Heart left ventricle (tissue), 16 donors: ENCODE measurements at places on chromosomes 6 and 20. TPM values are rescaled to one million over a fixed set of nuclear protein-coding genes. Genes with fewer than 3 reads are reported as not detected.

DNA sequence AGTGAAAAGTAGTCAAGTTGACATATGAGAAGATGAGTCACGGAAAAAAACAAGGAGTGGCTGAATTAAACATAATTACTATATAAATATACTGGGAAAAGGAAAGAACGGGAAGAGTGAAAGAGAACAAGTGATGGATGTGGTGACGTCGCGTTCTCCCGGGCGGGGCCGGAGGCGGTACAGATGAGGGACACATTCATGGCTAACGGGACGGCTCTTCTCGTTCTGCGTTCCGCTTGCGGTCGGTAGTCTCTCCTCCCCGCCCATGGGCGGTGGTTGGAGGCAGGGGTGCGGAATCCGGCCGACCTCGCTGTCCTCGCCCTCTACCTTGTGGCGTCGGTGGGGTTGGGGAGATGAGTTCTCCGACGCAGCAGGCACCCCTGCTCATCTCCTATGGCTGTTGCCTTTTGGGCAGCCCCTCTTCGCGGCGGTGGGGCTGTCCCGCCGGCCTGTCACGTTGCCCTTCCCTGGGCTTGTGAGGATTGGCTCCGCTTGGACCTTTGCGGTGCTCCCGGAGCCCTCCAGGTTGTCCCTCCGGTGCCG lies 22.5 kb downstream of the HLA-G start:
- no peak for DNase-seq

GRCh38 chr6:12483712-12484111 lies 193.6 kb downstream of the EDN1 start:
- no peak for DNase-seq

DNA sequence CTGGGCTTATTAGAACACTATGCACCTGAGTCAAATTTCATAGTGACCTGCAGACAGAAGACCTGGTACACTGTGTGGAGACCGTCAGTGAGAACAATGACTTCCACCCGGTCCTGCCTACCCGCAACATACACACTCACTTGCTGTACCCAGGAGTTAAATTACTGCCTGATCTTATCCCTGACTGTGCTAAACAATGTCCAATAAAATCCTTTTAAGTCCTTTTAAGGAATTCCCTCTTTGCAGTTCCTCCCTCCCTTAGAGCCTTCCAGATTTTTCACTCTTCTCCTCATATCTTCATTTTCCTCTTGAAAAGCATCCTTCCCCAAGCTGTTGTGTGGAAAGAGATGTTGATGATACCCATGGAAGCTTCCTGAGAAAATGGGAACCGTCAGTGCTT lies 3.4 kb upstream of the KCNG1 start:
- no peak for DNase-seq

- no peak for DNase-seq
These were observed 482.8 kb upstream of the SULF2 start for GRCh38 chr20:48267860-48268633.

GRCh38 chr6:119442776-119443184 lies 93.2 kb upstream of the MAN1A1 start:
- DNase-seq = peak; percentile 23

- no peak for DNase-seq
These were observed 433.7 kb upstream of the CHD6 start for GRCh38 chr20:42051921-42052320.

- no peak for DNase-seq
These were observed 15.3 kb downstream of the PNLDC1 start for GRCh38 chr6:159815410-159815809.

- DNase-seq = no peak
These were observed 76.5 kb upstream of the TMEM170B start for GRCh38 chr6:11460837-11461661.

GRCh38 chr6:158565482-158566040 lies 5.7 kb downstream of the TMEM181 start:
- DNase-seq = no peak

GRCh38 chr6:98984121-98984520 lies 36.4 kb upstream of the FBXL4 start:
- no peak for DNase-seq

- no peak for DNase-seq
These were observed 63.6 kb downstream of the F13A1 start for GRCh38 chr6:6256886-6257285.

GRCh38 chr6:141726248-141726647 lies 406.5 kb upstream of the GJE1 start:
- DNase-seq = no peak

DNA sequence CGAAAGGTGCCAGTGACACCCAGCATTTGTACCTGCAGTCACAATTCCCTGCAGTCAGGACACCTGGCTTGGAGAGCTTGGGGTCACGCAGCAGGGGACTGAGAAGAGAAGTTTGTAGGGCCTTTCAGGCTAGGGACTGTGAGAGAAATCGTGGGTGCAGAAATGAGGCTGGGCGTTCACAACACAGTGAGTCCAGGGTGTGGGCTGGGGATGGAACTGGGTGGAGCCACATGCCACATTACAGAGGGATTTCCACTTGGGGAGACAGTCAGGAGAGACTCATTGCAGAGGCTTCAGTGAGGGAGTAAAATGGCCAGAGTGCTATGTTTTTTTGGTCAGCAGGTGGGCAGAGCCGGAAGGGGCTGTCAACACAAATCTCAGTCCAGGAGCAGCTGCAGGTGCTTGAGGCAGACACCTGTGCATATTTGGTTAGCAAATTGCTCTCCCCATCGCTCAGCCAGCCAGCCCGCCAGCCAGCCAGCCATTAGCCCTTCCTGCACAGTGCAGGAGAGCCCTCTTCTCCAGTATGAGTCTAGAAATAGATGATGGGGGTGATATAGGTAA lies 7.4 kb downstream of the ITPR3 start:
- DNase-seq = no peak

DNA sequence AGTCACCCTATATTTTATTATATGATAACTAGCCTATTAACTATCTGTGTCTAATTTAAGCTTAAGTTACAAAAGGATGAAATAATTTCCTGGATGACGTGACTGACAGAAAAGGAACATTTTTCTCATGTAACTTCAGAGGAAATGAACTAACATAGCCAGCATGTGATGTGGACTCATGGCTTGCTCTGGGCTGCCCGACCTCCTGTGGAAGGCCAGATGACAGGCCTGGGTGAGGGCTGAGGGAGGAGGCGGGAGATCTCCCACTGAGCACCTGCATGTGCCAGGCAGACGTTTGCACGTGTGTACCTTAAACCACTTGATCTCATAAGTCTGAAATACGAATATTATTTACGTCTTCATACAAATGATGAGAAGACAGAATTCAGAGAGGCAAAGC lies 321.1 kb downstream of the SYNE1 start:
- DNase-seq = peak; percentile 61

DNA sequence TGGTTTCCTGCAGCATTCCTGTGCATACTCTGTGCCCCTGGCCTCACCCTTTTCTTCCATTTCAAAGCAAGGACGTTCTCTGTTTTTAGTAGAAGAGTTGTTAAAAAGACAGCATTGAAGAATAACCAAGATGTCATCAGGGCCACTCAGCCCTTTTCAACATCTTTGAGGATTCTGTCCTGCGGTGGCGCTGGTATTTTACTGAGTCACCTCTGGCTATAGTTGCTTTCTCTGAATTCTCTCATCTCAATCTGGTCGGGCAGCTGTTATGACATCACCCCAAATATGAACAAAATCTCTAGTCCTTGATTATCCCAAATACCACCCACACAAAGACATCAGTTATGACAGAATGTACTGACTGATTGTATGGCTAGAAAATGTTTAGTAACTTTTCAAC lies 204.2 kb downstream of the GRIK2 start:
- no peak for DNase-seq

GRCh38 chr6:83199173-83199862 lies 6.2 kb downstream of the RWDD2A start:
- no peak for DNase-seq

DNA sequence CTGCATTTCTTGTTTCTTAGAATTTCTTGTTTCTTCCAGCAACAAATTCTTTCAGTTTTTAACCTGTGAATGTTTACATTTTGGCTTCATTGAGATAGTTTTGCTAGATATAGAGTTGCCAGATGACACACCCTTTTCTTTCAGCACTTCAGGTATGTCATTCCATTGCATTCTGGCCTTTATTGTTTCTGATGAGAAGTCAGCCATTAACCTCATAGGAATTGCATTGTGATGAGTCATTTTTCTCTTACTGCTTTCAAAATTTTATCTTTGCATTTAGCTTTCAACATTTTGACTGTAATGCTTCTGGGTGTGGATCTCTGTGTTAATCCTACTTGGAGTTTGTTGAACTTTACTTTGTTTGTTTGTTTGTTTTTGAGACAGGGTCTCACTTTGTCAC lies 440.3 kb upstream of the HS3ST5 start:
- no peak for DNase-seq

DNA sequence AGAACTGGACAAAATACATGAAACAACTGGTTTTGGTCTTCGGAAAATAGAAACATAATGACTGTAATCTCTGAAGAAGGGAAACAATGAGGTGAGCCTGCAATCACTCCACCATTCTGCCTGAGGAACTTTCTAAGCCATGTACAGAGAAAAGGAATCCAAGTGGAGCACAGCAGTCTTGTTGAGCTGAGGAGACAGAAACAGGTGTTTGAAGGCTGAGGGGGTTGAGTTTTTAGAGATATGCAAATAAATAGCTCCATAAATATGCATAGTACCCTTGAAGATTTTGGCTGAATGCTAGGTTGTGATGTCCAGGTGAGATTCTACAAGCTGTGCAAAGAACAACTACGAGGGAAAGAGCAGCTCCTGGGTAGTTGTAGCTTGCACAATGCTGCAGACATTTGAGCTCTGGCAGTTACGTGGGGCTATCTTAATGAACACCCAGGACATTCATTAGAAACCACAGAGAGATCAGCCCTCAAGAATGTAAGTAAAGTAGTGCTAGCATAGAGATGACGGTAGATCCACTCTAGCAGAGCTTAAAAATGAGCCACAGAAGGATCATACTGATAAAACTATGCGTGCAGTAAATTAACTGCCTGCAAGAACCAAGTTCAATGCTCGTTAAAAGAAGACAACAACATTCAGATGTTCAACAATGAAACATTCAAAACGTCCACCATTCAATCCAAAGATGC lies 24.3 kb downstream of the TUBB2B start:
- no peak for DNase-seq

- DNase-seq = peak; percentile 68
These were observed 206.4 kb upstream of the HDDC2 start for GRCh38 chr6:125507987-125508655.

DNA sequence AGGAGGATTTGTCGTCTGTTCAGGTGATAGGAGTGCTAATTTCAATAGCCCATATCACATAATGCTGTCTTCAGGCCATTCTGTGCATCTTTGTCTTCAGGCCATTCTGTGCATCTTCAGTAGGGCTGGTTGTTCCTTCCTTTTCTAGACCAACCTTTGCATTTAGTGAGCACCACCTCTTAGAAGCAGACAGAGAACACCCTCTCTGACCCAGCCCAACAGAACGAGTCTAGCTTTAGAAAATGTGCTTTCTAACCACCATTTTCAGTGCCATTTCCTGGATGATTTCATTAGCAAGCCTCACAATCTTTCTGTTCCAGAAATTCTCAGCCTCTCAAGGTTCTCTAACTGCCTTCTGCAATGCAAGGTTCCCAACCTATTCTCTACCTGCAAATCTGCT lies 215.3 kb upstream of the KCNQ5 start:
- DNase-seq = no peak

GRCh38 chr20:62155428-62156253 lies 12.1 kb downstream of the SS18L1 start:
- DNase-seq = no peak

DNA sequence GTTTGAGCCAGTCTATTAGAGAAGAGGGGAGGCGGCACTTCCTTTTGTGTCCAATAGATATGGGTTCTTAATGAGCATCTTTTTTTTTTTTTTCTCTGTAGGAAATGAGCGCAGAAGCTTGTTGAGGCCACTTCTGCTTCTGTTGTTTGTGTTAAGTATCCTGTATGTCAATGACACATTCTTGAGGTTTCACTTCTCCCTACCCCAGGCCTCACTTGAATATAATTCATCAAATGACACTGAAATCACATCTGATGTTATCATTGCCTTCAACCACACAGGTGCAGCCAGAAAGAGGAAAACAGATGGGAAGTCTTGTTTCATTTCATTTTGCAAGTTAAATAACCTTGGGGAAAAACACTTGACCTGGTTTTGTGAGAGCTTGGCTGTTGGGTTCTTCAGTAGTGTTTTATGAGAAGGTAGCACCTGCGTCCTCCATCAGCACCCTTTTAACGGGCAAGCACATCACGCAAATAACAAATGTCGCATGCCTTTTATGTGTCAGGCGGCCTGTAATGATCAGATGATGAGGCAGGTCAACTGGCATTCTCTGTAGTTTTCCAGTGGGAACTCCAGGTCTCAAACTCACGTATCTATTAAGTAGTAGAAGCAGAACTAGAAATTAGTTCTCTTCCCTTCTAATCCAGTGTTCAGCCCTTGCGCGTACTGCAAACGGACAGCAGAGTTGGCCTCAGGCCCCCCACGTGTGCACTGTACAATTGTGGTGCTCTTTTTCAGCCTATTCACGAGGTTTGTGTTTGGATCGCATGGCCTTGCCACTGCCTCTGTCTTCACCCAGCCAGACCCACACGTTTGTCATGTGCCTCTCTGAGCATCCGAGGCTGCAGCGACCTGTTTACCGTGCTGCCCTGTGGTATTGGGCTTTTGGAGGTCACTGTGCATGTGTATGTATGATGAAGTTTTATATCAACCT lies 23.5 kb downstream of the PLEKHG1 start:
- no peak for DNase-seq

GRCh38 chr6:118764766-118765165 lies 113.4 kb upstream of the CEP85L start:
- DNase-seq = no peak

GRCh38 chr20:4435671-4436455 lies 285.8 kb upstream of the PRND start:
- no peak for DNase-seq

DNA sequence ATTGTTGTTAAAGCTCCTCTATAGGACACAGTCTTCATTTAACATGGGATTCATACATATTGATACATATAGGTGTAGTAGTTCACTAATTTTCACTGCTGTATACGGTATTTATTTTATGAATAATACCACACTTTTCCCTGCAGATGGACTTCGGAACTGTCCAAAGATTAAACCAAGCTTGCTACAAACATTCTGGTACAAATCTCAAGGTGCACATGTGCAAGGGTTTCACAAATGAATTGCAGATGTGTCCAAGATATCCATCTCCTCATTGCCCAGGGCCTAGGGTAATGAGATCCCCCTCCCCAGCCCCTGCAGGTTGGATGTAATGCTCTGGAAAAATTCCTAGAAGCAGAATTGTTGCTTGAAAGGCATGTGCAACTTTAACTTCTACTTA lies 31.4 kb downstream of the DTNBP1 start:
- DNase-seq = no peak

- DNase-seq = no peak
These were observed 50.8 kb downstream of the EYA2 start for GRCh38 chr20:46945465-46945864.

The GMPR gene
- 294 TPM for polyA plus RNA-seq

The SAMD10 gene
- 6.0 TPM for polyA plus RNA-seq

The LY6G6D gene
- polyA plus RNA-seq = not detected

The CST11 gene
- not detected for polyA plus RNA-seq

The CD40 gene
- 4.7 TPM for polyA plus RNA-seq

The CTAGE9 gene
- polyA plus RNA-seq = not detected

The KIAA0408 gene
- 0.39 TPM for polyA plus RNA-seq

The SCRT2 gene
- not detected for polyA plus RNA-seq

The SLC22A2 gene
- polyA plus RNA-seq = not detected

The TMEM200A gene
- 0.15 TPM for polyA plus RNA-seq

The ZFAND3 gene
- 83.2 TPM for polyA plus RNA-seq

The RPRD1B gene
- 41.3 TPM for polyA plus RNA-seq
